Trophoblast cell (in vitro differentiated cells and primary cell): ENCODE measurements at places on chromosomes 5 and 9.

GRCh38 chr5:14893381-14893780, 21.8 kb upstream of the ANKH start:
- no peaks in the 10 kb centered on the region for H3K27me3 ChIP-seq
- no peaks in the 10 kb centered on the region for H3K4me1 ChIP-seq
- no peak overlapping the region for H3K4me3 ChIP-seq
- DNase-seq: no peak
- no peaks in the 10 kb centered on the region for H3K36me3 ChIP-seq
- no peak overlapping the region for H3K27ac ChIP-seq

- peak overlapping the region; percentile 97 for H3K4me3 ChIP-seq
- no peak for DNase-seq
- H3K36me3 ChIP-seq: peaks cover 35% of the 10 kb centered on the region
- no peak overlapping the region for H3K27ac ChIP-seq
- peaks cover 4% of the 10 kb centered on the region for H3K4me1 ChIP-seq
- no peaks in the 10 kb centered on the region for H3K27me3 ChIP-seq
These were observed 216 bp downstream of the ZMYND19 start for GRCh38 chr9:137590123-137590468.

DNA sequence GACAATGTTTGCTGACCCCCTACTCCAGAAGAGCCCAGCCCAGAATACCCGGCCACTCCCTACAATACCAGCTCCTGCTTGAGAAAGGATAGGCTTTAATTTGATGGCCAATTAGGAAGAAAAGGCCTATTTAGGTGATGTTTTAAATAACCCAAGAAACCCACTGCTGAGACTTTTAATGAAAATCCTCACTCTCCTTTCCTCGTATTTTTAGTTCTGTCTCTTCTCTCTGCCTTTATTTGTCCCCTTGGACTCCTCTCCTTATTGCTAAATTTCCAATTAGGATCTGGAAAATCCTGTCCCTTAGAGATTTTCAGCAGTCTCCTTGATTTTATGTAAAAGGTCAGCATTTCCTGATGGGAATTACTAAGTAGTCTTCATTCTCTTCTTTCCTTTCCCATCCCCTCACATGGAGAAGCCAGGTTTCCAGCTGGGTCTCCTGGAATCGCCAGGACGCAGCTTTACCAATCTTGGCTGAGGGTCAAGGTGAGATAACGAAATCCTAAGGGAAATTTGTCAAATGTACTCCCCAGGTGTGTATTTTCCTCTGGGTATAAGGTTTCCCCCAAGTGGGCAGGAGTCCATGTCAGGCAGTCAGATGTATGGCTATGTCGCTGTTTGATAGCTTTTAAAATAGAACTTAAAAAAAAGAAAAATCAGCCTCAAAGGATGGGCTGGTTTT, 11.7 kb downstream of the STC2 start:
- no peak overlapping the region for H3K4me3 ChIP-seq
- peaks cover 42% of the 10 kb centered on the region for H3K4me1 ChIP-seq
- H3K36me3 ChIP-seq: peaks cover 10% of the 10 kb centered on the region
- no peak for DNase-seq
- peak overlapping the region; percentile 63 for H3K27ac ChIP-seq

- H3K4me1 ChIP-seq: no peaks in the 10 kb centered on the region
- H3K27ac ChIP-seq: no peak overlapping the region
- H3K4me3 ChIP-seq: no peak overlapping the region
These were observed 234.5 kb downstream of the CRB2 start for GRCh38 chr9:123590499-123590898.

GRCh38 chr9:69060766-69061165, 25.2 kb downstream of the FXN start:
- no peaks in the 10 kb centered on the region for H3K27me3 ChIP-seq
- no peaks in the 10 kb centered on the region for H3K36me3 ChIP-seq
- no peaks in the 10 kb centered on the region for H3K4me1 ChIP-seq
- H3K4me3 ChIP-seq: peak overlapping the region; percentile 18
- no peak for DNase-seq

GRCh38 chr9:129316281-129317030, 138.4 kb upstream of the IER5L start:
- peaks cover 32% of the 10 kb centered on the region for H3K4me1 ChIP-seq
- no peak for DNase-seq
- H3K4me3 ChIP-seq: no peak overlapping the region
- H3K36me3 ChIP-seq: no peaks in the 10 kb centered on the region
- H3K27me3 ChIP-seq: no peaks in the 10 kb centered on the region

GRCh38 chr5:68243251-68243650, 27.7 kb downstream of the PIK3R1 start:
- H3K4me3 ChIP-seq: no peak overlapping the region
- peaks cover 2% of the 10 kb centered on the region for H3K36me3 ChIP-seq
- H3K27me3 ChIP-seq: no peaks in the 10 kb centered on the region
- no peak for DNase-seq

DNA sequence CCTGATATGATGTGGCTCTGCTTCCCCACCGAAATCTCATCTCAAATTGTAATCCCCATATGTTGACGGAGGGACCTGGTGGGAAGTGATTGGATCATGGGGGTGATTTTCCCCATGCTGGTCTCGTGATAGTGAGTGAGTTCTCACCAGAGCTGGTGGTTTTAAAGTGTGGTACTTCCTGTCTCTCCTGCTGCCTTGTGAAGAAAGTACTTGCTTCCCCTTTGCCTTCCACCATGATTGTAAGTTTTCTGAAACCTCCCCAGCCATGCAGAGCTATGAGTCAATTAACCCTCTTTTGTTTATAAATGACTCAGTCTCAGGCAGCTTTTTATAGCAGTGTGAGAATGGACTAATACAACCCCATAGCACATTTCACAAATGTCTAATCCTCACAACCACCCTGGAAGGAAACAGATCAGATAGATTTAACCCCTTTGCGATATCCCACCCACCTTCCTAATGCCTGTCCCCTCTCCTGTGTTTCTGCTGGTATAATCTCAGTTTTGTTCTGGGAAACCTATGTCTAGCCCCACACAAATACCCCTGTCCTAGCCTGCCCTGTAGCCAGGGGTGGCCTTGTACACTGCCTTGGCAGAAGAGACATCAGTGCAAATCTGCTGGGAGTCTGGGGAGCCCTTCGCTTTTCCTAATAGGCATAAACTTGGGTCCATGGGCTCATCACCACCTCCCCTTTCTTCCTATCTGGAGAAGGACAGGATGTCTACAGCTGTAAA, 157.0 kb upstream of the RAI14 start:
- H3K4me1 ChIP-seq: peaks cover 16% of the 10 kb centered on the region
- H3K27ac ChIP-seq: no peak overlapping the region
- H3K36me3 ChIP-seq: no peaks in the 10 kb centered on the region
- H3K27me3 ChIP-seq: no peaks in the 10 kb centered on the region

- no peaks in the 10 kb centered on the region for H3K36me3 ChIP-seq
- H3K4me3 ChIP-seq: no peak overlapping the region
- H3K27ac ChIP-seq: no peak overlapping the region
- DNase-seq: no peak
- no peaks in the 10 kb centered on the region for H3K4me1 ChIP-seq
These were observed 64.2 kb upstream of the STK32A start for GRCh38 chr5:147170603-147171002.

DNA sequence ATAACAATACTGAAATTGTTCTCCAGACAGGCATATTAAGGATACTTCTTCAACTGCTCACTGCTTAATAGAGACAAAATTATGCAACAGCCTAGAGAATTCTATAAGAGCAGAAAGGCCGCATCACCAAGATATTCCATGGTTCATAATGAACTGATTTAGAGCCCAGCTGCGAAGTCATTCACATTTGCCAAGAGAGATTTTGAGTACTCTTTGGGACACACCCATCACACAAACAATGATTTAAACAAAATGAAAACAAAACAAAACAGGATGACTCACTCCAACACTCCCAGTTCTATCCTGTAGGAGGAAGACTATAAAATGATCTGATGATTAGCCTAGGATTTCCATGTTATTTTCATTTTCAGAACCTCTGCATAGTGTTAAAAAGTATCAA, 145.7 kb upstream of the GNA14 start:
- no peaks in the 10 kb centered on the region for H3K4me1 ChIP-seq
- no peak overlapping the region for H3K4me3 ChIP-seq

GRCh38 chr9:98287384-98287783, 31.9 kb upstream of the TBC1D2 start:
- H3K4me1 ChIP-seq: no peaks in the 10 kb centered on the region
- no peak overlapping the region for H3K27ac ChIP-seq
- H3K4me3 ChIP-seq: no peak overlapping the region
- H3K36me3 ChIP-seq: no peaks in the 10 kb centered on the region
- no peaks in the 10 kb centered on the region for H3K27me3 ChIP-seq

- H3K4me1 ChIP-seq: no peaks in the 10 kb centered on the region
- no peak overlapping the region for H3K4me3 ChIP-seq
- no peaks in the 10 kb centered on the region for H3K36me3 ChIP-seq
- DNase-seq: no peak
- H3K27me3 ChIP-seq: no peaks in the 10 kb centered on the region
These were observed 403.7 kb upstream of the DAP start for GRCh38 chr5:11164531-11165294.

DNA sequence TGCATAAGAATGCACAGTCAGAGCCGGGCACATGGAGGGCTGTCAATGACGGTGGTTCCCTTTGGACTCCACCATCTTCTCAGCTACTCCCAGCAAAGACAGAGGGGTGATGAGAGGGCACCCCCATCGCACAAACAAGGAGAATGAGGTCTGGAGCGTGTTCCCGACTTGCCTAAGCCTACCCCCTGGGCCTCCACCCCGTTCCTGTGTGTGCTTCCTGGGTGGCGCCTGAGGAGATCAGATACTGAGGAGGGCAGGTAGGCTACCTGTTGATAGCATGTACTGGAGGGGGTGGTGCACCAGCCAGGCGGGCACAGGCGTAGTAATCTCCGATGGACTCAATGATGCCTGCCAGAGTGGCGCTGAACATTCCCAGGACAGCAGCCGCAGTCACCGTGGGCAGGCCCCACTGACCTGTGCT, 4.1 kb downstream of the SLC23A1 start:
- no peaks in the 10 kb centered on the region for H3K27me3 ChIP-seq
- no peak for DNase-seq
- no peak overlapping the region for H3K4me3 ChIP-seq
- H3K4me1 ChIP-seq: peaks cover 5% of the 10 kb centered on the region

- H3K27ac ChIP-seq: no peak overlapping the region
- H3K27me3 ChIP-seq: no peaks in the 10 kb centered on the region
- DNase-seq: no peak
- H3K4me3 ChIP-seq: no peak overlapping the region
- no peaks in the 10 kb centered on the region for H3K36me3 ChIP-seq
- H3K4me1 ChIP-seq: no peaks in the 10 kb centered on the region
These were observed 149.2 kb downstream of the PBX3 start for GRCh38 chr9:125896404-125896803.

DNA sequence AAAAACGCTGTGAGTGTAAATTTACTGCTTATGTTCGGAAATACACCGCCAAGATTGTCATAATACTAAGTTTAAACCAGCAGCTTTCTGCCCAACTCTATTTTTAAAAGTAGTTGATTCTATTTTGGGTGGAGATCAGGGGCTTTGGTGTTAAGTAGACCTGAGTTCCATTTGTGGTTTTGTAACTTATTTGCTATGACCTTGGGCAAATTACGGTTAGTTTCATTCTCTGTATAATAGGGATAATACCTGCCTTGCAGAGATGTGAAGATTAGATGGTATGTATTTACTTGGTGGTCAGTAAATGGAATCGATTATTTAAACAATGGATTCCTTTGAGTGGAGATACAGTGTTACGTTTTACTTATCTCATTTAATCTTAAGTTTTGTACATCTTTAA, 1.6 kb downstream of the RAD23B start:
- H3K27ac ChIP-seq: peak overlapping the region; percentile 100
- peaks cover 11% of the 10 kb centered on the region for H3K4me1 ChIP-seq
- no peaks in the 10 kb centered on the region for H3K27me3 ChIP-seq
- DNase-seq: no peak

GRCh38 chr9:14316602-14317300, 2.8 kb upstream of the NFIB start:
- peaks cover 4% of the 10 kb centered on the region for H3K27me3 ChIP-seq
- H3K27ac ChIP-seq: no peak overlapping the region
- H3K4me3 ChIP-seq: no peak overlapping the region
- peaks cover 3% of the 10 kb centered on the region for H3K4me1 ChIP-seq

DNA sequence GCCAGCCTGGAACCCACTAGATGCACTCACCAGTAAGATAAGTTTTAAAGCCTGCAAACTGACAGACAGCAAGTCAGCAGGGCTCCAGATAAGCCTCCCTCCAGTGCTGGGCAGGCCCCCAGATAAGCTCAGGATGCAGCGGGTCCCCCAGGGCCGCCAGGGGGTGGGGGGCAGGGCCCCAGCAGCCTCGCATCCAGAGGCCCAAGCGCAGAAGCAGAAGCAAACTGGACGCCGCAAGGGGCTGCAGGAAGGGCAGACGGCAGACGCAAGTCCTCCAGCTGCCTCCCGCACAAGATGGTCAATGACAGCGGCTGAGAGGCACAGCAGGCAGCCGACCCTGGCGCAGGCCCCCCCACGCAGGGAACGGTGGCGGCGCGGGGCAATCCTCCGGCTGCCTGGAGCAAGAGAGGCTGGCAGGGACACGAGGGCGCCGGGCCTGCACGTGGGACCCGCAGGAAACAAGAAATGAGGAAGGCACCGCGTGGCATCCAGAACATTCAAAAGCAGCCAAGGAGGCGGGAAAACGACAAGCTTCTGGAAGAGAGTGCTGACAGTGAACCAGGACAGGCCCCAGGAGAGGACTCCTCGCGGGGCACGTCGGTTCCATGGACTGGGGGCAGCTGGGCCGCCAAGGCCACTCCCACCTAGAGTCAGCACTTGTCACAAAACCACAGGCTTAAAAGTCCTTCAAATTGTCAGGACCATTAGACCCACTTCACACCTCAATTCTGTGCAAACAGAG, 49.8 kb downstream of the ROR2 start:
- H3K4me1 ChIP-seq: peaks cover 11% of the 10 kb centered on the region
- H3K27ac ChIP-seq: no peak overlapping the region
- H3K36me3 ChIP-seq: no peaks in the 10 kb centered on the region
- no peak for DNase-seq
- H3K4me3 ChIP-seq: no peak overlapping the region

DNA sequence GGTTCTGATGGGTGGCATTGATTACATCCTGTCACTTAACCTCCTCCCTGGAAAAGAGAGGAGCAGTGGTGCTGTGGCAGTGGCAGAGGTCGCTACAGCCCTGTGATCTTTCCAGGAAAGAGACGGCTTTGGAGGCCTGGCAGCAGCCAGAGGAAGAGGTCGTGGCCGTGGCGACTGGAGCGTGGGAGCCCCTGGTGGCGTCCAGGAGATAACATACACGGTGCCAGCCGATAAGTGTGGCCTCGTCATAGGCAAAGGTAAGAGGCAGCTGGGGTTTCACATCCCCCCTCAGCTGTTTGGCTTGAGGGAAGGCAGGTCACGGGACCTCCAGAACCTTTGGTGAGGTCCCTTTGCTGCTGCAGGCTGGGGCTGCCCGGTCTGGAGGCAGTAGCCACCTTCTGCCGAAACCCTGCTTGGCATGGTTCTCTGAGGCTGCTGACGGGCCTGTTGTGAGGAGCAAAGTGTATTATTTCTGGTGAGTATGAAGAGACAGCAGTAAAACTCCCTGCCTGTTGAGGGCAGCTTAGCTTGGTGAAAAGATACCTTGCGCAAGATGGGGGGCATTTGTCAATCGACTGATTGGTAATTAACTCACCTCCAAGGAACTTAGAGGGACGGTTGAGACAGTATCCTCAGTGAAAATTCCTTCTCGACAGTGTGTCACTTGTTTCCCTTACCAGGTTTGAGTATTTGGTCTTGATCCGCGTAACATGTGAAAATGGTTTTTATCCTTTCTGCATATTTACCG, 38.0 kb upstream of the PRDM12 start:
- no peaks in the 10 kb centered on the region for H3K27me3 ChIP-seq
- H3K4me1 ChIP-seq: no peaks in the 10 kb centered on the region
- H3K27ac ChIP-seq: no peak overlapping the region
- no peak for DNase-seq
- peaks cover 82% of the 10 kb centered on the region for H3K36me3 ChIP-seq
- no peak overlapping the region for H3K4me3 ChIP-seq
